ENCODE measurements at places on chromosomes 5 and 9.

- DNase-seq: no peak
Observed at GRCh38 chr9:129786481-129786880, 16.5 kb upstream of the TOR1B start.

DNA sequence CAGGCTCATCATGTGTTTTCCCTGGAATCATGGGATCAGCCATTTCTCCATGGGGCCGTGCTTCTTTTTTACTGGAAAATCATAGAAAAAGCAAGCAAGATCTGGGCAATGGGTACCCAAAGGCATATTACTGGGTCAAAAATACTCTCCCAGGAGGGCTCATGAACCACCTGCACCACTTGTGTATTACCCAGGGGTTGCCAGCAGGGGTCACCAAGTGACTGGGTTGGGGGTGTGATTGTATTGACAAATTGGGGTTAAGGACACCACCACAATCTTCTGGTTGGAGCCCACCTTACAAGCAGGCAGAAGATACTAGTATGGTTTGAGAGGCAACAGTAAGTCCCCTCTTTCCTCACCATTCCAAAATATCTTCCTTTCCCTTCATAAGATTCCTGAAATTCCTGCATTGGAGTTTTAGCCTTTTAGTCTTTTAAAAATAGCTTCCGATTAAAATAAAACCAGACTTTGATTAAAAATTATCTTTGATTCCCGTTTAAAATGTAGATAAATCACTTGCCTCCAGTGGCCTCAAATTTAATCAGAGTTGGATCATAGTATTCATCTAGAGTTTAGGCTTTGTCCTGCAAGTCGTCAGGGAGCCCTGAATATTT lies 603.3 kb downstream of the KIF4B start:
- peak; percentile 28 for DNase-seq

GRCh38 chr5:139783436-139783965 lies 12.1 kb upstream of the PSD2 start:
- DNase-seq: no peak

GRCh38 chr5:112062181-112062580 lies 305.2 kb upstream of the NREP start:
- no peak for DNase-seq

- DNase-seq: peak; percentile 90
Observed at GRCh38 chr9:137049544-137050449, 3.8 kb upstream of the NPDC1 start.

GRCh38 chr9:73148447-73148937 lies 3.2 kb upstream of the ANXA1 start:
- no peak for DNase-seq

GRCh38 chr5:116361171-116361967 lies 213.3 kb downstream of the SEMA6A start:
- peak; percentile 17 for DNase-seq

- DNase-seq: no peak
Observed at GRCh38 chr5:81604193-81604592, 146.7 kb downstream of the SSBP2 start.

DNA sequence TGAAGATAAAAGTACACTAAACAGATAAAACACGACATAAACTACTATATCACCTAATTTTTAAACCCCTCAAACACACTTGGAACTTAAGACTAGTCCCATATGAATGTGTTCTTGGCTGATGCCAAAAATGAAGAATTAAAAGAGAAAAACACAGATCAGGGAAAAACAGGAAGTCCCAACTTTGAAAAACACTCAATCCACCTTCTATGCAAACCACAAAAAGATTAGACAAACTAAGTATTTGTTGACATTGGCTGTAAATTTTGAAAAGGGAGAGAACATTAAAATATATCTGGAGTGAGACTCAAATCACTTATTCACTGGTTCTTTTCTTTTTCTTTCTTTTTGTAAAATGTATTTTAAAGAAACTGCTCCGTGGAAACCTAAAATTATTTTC lies 81.4 kb downstream of the ANKH start:
- DNase-seq: no peak

DNA sequence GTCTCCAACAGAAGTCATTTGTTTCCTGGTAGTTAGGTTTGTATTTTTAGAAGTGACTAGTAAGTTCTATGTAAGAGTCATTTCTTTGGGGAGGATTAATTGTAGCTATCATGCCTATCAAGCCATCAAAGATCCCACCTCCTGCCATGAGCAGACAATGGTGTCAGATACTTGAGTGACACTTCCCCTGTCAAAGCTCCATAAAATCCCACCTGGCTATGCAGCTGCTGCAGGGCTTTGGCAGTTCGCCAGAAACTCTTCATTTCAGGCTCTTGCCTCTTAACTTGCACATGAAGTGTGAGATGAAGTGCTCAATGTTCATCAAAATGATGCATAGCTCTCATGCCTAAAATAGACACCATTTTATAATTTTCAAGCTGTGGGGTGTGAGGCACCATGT lies 312.1 kb downstream of the CDH12 start:
- no peak for DNase-seq

- DNase-seq: peak; percentile 17
Observed at GRCh38 chr5:108003178-108003577, 332.4 kb upstream of the EFNA5 start.

DNA sequence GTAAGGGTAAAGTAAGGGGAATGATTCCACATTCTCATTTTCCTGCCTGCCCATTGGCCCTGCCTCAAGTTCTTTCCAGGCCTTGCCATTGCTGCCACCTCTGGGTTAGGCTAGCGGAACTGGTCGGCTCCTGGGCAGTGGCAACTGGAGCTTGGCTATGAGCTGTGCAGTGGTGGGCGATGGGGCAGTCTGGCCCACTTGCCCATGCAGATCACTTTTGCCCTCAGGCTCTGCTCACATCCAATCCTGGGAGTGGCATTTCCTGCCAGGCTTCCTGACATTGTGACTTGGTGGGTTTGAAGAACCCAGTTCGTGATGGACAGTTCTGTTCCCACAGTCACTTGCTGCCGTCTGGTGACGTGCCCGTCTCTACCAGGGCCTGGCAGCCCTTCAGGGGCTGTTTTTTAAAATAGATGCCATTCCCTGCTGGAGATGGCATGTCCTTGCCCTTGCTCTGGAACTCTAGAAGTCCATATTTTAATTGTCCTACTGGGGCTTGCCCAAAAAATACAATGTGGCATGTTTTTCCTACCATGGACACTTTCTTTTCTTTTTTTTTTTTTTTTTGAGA lies 86.1 kb downstream of the FGF18 start:
- DNase-seq: no peak

DNA sequence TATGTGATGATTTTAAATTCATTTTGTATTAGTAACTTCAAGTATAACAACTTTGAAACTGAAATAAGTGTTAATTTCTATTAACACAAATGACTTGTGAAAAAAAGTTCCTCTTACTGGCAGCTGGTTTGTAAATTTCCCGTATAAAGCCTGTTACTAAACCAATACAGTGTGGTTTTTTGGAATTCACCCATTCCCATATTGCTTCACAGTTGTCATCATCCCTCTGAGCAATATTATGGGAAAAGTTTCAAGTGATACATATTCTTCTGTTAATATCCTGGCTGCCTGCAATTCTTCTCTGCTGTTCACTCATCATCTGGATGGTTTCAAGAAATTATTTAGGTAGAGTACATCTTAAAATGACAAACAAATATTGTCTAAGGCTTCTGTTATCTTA lies 1185.1 kb upstream of the C9orf72 start:
- no peak for DNase-seq

- DNase-seq: no peak
Observed at GRCh38 chr9:1298046-1298445, 247.9 kb downstream of the DMRT2 start.

- DNase-seq: no peak
Observed at GRCh38 chr9:112000743-112001142, 104.1 kb downstream of the UGCG start.

DNA sequence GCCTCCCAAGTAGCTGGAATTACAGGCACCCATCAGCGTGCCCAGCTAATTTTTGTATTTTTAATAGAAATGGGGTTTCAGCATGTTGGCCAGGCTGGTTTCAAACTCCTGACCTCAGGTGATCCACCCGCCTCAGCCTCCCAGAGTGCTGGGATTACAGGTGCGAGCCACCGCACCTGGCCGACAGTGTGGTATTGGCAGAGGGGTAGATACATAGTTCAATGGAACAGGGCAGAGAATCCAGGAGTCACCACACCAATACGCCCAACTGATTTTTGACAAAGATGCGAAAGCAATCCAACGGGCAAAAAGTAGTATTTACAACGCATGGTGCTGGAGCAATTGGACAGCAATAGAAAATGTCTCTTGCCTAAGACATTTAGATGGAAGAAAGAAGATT lies 164.0 kb upstream of the PPP1R26 start:
- no peak for DNase-seq

DNA sequence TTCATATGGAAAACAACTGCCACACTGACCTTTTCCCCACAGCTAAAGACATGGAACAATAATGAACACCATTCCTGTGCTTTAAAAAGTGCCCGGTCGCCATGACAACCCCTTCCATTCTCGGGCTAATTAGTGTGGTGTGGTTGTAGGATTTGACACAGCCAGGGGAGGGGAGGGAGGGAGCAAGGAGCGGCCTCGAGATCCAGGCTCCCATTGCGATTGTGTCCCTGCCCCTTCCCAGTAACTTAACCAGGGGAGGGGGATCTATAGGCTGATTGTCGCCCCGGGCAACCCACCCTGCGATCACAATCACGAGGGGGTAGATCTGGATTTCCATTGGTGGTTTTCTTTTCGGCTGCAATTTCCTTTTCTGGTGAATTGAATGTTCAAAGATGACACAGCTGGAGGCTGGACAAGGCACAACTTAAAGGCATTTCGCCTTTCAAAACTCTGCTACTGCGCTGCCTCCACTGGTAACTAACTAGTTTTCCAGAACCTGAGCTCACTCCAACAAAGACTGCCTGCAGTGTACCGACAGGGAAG lies 96.7 kb upstream of the RETREG1 start:
- DNase-seq: no peak

DNA sequence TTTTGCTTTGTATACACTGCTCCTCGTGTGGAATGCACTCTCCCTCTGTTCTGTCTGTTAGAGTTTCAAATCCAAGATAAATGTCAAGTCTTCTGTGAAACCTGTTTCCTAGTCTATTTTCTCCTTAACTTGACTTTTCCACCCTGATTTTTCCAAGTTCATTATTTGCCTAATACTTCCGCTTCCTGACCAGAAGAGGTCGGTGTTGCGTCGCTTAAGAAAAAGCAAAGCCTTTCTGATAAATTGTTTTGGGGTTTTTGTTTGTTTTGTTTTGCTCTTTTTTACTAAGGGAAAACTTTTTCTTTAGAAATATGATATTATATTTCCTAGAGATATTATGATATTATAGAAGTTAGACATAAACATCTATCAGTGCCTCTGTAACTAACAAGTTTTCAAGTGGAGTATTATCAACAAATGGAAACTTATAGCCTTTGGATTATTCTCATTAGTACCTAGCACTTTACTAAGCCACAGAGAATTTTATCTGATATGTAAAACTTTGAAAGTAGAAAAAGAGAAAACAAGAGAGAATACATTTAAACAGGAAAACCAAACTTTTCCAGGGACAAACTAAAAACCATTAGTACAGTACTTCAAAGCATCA lies 55.8 kb downstream of the PHAX start:
- peak; percentile 43 for DNase-seq

DNA sequence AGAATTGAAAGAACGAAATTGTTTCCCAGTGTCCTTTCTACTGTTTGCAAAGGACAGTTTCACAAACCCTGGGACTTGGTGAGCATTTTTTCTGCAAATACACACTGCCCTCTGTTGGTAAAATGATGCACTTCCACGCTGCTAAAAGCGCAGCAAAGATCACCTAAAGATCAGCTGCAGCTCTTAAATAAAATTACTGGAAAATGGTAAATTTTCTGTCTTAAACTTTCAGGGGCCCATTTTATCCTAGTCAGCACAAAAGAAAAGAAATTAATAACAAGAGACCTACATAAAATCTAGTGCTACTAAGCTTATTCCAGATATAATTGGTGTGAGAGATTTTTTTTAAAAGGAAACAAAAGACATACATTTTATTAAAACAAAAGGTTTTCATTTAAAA lies 566.0 kb downstream of the CAAP1 start:
- DNase-seq: peak; percentile 8

DNA sequence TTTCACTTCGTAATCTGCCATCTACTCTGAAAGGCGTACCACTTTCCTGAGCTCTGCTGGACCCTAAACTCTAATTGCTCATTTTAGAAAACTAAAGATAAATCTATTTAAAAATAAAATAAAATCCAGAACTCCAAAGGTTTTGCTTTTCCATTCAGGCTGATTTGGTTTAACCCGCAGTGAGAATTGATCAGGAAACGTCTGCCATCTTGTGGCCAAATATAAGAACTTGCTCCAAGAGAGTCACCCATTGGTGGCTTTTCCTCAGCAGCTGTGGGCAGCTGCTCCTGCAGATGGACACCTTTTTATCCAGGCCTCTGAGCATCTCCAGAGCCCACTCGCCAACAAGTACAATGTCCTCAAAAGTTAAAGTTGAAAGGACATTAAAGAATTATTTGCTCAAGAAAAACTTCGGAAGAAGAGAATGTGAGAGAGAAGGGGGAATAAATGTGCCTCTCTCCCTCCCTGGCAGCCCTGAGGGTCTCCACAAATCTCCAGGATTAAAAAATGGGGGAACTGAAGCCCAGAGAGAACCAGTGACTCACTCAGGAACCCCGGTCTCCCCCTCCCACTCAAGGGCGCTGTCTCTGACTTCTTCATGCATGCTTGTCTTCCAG lies 4.1 kb downstream of the SAXO1 start:
- DNase-seq: peak; percentile 77

DNA sequence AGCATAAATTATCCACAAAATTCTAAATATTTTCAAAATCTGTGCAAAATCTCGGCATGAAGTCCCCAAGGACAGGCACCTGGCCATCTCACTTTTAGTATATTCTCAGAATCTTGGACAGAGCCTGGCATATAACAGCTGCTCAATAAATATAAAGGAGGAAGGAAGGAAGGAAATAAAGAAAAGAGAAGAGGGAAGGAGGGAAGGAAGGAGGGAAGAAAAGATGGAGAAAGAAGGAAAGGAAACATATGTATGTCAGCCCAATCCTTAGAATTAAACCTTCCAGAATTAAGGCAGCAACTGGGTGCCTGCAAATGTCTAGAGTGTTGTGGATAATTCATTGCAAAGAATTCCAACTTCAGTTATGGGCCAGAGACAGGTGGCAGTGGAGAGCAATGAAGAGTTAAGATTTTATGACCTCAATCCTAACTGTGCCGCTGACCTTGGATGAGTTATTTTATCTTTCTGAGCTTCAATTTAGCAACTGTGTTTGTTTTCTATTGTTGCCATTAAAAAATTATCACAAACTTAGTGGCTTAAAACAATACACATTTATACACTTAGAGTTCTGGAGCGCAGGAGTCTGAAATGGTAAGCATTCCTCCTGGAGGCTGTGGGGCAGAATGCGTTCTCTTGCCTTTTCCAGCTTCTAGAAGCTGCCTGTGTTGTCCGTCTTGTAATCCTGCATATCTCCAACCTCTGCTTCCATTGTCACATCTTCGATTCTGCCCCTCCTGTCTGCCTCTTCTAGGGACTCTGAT lies 200.9 kb upstream of the MSX2 start:
- DNase-seq: no peak

Measured in HuH-7 (cell line).